ENCODE measurements at places on chromosomes 11 and 22. TPM values are rescaled to one million over a fixed set of nuclear protein-coding genes. Genes with fewer than 3 reads are reported as not detected.

The OR5AN1 gene
- not detected for total RNA-seq

The PGM2L1 gene
- 14.4 TPM for total RNA-seq

The GDPD4 gene
- total RNA-seq: not detected

The FOLH1 gene
- not detected for total RNA-seq

The NXPE4 gene
- not detected for total RNA-seq

The HOATZ gene
- not detected for total RNA-seq
